CD4-positive, alpha-beta T cell treated with Interferon alpha-2 for 1 hour (primary cell): ENCODE measurements at places on chromosomes 5 and 9.
A peak's percentile ranks its signal among the peaks of the same experiment; 100 is the strongest.

- DNase-seq: no peak
These were observed 107.8 kb upstream of the ATP10B start for GRCh38 chr5:160959804-160960203.

DNA sequence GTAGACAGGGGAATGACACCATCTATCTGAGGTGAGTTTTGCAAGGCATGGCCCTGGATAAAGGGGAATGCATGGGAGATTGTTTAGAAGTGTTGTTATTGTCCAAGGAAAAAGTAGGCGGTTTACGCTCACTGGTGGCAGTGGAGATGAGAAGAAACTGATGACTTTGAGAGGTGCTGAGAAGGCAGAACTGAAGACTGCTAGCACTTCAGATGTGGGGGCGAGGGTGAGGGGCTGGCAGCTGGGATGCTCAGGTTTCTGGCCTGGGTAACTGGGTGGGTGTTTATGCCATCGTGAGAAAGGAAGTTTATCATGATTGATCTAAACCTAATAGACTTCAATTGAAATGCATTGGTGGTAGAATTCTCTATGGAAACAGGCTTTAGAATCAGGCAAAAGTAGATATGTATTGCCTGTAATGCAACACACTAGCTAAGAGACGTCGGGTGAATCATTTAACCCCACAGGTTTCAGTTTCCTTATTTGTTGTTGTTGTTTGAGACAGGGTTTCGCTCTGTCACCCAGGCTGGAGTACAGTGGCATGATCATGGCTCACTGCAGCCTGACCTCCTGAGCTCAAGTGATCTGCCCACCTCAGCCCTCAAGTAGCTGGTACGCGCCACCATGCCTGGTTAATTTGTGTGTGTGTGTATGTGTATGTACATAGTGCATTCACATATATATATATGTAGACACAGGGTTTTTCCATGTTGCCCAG is 123.5 kb downstream of the SLC24A2 start:
- no peak for DNase-seq

GRCh38 chr9:117516676-117517632 is 102.1 kb upstream of the ASTN2 start:
- no peak for DNase-seq

DNA sequence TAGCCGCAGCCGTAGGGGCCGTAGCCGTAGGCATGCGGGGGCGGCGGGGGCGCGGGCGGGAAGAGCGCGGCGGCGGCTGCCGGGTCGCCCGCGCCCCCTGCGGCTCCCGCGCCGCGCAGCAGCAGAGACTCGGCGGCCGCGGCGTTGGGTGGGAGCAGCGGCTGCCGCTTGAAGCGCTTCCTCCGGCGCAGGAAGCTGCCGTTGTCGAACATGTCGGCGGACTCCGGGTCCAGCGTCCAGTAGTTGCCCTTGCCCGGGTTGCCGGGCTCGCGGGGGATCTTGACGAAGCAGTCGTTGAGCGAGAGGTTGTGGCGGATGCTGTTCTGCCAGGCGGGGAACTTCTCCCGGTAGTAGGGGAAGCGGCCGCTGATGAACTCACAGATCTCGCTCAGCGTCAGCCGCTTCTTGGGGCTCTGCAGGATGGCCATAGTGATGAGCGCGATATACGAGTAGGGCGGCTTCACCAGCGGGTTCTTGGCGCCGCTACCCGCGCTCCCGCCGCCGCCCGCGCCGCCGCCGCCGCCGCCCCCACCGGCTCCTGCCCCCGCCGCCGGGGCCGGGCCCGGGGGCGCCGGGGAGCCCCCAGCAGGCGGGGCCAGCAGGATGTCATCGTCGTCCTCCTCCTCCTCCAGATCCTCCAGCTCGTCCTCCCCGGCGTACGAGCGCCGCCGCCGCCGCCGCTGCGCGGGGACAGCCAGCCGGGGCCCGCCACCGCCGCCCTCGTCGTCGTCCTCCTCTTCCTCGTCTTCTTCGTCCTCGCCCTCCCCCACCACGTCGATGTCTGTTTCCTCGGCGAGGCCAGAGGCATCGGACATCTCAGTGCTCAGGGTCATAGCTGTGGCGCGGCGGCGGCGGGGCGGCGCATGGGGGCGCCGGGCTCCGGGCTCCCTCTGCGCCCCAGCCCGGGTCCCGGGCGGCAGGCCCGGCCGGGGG is 781 bp downstream of the FOXD1 start:
- peak; percentile 54 for DNase-seq

GRCh38 chr5:147611483-147611882 is 101.6 kb upstream of the DPYSL3 start:
- DNase-seq: no peak

GRCh38 chr5:140429724-140430123 is 28.1 kb downstream of the ANKHD1 start:
- DNase-seq: no peak

GRCh38 chr9:136936645-136937170 is 7.8 kb downstream of the FBXW5 start:
- DNase-seq: no peak

- DNase-seq: no peak
These were observed 43.0 kb downstream of the LRSAM1 start for GRCh38 chr9:127494304-127494702.

- DNase-seq: no peak
These were observed 39.2 kb upstream of the RAB3C start for GRCh38 chr5:58543723-58544122.

DNA sequence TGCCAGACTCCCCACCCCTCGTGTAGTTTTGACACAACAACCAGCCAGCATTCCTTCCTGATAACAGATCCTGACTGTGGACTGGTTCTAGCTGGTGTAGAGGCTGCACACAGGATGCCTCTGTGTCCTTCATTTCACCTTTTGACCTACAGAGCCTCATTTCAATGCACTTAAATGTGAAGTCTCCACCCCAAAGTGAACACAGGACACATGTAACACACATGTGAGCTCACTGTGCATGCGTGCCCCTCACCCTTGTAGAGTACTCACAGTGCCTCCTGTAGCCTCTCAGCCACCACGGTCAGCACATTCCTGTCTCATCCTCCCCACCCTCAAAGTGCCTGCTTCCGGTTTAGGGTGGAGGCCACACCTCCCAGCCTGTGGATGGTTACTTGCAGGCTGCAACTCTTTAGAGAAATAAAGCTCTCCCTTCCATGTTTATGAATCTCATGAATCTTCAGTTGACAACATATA is 11.6 kb upstream of the NKD2 start:
- peak; percentile 1 for DNase-seq

GRCh38 chr9:133382507-133383141 is 6.5 kb downstream of the STKLD1 start:
- no peak for DNase-seq

DNA sequence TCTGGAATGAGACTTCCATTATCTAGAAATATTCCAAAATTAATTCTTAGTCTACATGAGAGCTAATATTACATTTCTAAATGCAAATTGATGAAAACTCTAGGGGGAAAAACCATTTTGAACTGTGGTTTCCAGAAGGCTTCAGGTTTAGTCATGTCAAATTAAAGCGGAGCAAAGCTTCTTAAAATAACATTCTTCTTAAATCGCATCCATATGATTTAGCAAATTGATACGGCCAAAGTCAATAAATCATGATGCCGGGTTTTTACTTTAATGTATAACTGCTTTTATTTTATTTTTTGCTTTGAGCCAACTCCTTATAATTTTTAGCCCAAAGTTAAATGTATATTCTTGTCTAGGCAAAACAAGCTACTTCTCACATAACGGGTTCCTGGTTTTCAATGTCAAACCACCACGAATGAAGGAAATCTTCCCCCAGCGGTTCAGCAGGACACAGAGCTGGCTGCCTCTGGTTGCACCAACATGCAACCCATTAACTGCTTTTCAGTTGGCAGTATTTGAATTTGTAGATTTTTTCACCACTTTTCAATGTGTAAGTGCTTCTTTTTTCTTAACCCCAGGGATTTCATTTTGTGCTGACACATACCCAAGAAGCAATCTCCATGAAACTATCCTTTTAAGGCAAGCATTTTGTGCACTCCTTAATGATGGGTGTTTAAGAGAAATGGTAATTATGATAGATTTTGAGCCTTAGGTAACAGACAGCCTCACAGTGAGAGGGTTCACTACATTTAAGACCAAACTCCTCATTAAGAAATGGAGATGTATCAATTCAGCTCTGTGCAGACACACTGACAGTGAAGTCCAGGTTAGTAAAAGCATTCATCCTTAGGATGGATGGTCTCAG is 35.5 kb downstream of the EFNA5 start:
- DNase-seq: no peak

DNA sequence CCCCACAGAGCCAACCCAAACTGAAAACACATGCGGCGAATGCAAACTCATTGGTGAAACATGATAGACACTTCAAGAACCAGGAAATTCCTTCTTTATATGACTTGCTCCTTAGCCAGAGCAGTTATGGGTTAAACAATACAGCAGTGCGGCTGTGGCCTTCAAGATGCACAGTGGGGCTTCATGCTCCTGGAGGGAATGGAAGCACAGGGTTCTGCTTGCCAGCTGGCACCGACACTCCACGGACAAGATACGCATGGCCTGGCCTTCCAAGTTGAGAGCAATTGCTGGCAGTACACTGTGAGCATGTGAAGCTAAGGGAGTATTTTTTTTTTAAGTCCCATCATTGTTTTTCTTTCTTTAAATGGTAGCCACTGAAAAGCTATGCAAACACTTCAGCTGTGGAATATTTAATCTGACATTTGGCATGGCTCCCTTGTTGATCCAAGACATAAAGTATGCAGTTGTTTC is 451.6 kb upstream of the CD180 start:
- no peak for DNase-seq

- no peak for DNase-seq
These were observed 50.6 kb downstream of the TGFBI start for GRCh38 chr5:136079195-136079985.

DNA sequence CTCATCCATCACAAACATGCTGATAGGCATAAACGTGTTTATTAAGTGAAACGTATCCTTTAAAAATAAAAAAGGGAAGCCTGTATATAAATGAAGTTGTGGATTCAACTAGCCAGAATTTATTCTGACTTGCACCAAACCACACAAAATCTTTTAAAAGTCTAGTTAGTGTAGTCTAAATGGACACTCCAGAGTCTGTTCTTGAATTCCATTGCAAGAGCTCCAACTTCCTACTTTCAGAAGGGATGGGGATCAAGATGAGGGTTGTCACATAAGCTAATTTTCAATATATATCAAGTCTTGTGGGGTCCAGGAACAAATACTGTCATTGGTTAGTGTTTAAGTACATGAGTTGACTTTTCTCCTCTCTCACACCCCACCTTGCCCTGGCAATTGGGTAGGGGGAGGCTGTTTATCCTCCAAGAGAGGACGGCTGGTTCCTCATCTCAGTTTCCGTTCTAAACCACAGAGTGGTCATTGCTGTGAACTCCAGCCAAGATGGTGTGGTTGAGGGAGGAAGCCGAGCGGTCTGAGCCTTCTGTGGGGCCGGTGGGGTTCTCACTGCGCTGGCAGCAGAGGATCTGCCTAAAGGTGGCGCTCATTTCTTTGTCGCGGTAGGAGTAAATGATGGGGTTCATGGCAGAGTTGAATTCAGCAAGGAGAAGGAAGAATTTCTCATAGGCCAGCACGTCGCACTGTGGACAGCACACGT is 163.2 kb downstream of the LPAR1 start:
- DNase-seq: peak; percentile 18

DNA sequence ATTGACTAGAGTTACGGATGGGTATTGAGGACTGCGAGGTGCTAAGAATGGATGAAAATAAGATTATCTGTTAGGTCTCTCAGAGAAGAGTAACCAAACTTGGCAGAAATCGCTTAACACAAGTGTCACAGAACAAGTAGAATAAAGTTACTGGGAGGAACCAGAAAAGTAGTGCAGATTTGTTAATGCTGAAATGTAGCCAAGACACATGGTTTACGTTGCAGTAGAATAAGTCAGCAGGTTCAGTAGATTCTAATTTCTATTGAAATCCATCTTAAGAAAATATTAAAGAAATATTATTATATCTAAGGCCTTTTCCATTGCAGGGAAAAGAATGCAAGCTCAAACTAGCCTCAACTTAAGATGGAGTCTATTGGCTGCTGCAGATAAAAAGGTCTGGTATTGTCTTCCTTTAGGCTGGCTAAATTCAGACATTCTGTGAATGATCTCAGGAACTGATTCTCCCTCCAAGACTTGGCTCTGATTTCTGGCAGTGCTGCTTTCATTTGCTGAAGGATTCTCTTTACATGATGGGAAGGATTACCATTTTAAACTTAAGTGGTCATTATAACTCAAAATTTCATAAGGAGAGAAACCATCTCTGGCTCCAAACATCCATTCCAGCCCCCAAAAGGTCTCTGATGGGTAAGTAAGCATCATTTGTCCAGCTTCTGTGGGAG is 314.9 kb downstream of the MARCHF11 start:
- DNase-seq: no peak

- peak; percentile 12 for DNase-seq
These were observed 5.7 kb downstream of the C9orf43 start for GRCh38 chr9:113416149-113416721.

- no peak for DNase-seq
These were observed 77.4 kb downstream of the UBE2R2 start for GRCh38 chr9:33894316-33894715.

DNA sequence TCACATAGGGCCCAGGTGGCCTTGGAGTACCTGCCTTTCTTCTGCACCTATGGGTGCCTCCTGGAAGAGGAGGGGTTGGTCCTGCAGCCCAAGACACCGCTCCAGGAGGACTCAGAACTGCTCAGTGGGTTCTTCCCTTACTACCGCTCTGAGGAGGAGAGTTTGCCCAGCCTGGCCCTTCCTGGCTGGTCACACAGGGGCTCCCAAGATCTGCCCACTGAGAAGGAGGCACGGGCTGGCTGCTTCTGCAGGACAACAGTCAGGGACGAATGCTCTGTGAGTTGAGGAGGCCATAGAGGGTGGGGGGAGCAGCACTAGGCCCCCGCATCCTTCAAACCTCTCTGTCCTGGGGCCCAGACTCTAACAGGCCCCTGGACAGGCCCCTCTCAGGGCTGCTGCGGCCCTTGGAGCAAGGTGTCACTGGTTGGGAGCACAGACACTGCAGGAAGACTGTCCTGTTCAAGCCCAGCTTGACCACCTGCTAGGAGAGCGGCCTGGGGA is 9.9 kb upstream of the SLC25A48 start:
- no peak for DNase-seq

- DNase-seq: no peak
These were observed 108.6 kb upstream of the SPOCK1 start for GRCh38 chr5:137607771-137608170.

- DNase-seq: no peak
These were observed 243.3 kb upstream of the ACTBL2 start for GRCh38 chr5:57725658-57726504.

- DNase-seq: no peak
These were observed 18.7 kb upstream of the RASGRF2 start for GRCh38 chr5:80941496-80941895.

DNA sequence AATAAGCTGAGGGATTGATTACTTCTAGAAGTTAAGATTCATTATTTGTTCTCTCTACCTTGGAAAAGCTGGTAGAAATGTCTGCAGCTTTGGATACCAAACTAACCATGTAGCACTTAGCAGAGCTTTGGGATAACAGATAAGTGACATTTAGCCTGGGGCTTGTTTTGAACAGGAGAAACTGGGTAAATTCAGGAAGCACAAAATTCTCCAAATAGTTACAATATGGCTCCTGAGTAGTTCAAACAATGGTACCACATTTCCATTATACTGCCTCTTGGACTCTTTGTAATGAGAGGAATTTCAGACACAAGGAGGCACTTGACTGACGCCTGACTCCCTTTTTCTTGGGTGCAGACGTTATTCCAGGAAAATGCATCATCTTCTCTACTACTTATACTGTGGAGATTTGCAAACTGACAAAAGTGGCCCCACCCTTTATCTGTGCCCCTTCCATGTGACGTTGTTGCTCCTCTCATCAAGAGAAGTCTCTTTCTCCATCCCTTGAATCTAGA is 22.5 kb downstream of the PRUNE2 start:
- no peak for DNase-seq

GRCh38 chr9:131228988-131229387 is 47.3 kb downstream of the FAM78A start:
- DNase-seq: no peak
